ENCODE measurements at places on chromosomes 1 and 21.

- H3K36me3 ChIP-seq: no peaks in the 10 kb centered on the region
- no peak overlapping the region for H3K27ac ChIP-seq
- H3K27me3 ChIP-seq: peaks cover 6% of the 10 kb centered on the region
- no peak for DNase-seq
- H3K4me1 ChIP-seq: no peaks in the 10 kb centered on the region
Observed at GRCh38 chr1:14996133-14997050, 157.2 kb upstream of the TMEM51 start.

- H3K27ac ChIP-seq: no peak overlapping the region
- no peaks in the 10 kb centered on the region for H3K4me1 ChIP-seq
- no peak for DNase-seq
- no peaks in the 10 kb centered on the region for H3K36me3 ChIP-seq
Observed at GRCh38 chr1:34213956-34214355, 37.2 kb downstream of the C1orf94 start.

- no peak overlapping the region for H3K27ac ChIP-seq
- H3K36me3 ChIP-seq: peaks cover 23% of the 10 kb centered on the region
- DNase-seq: no peak
- peaks cover 41% of the 10 kb centered on the region for H3K4me1 ChIP-seq
- H3K4me3 ChIP-seq: no peak overlapping the region
- no peaks in the 10 kb centered on the region for H3K27me3 ChIP-seq
Observed at GRCh38 chr1:227759341-227760300, 24.4 kb downstream of the SNAP47 start.

GRCh38 chr1:167950569-167950968 lies 13.7 kb upstream of the MPC2 start:
- H3K36me3 ChIP-seq: peaks cover 40% of the 10 kb centered on the region
- H3K27ac ChIP-seq: no peak overlapping the region
- no peak overlapping the region for H3K4me3 ChIP-seq

GRCh38 chr1:232477728-232478127 lies 152.2 kb downstream of the SIPA1L2 start:
- no peak overlapping the region for H3K27ac ChIP-seq
- H3K36me3 ChIP-seq: peaks cover 2% of the 10 kb centered on the region
- DNase-seq: no peak
- H3K27me3 ChIP-seq: no peaks in the 10 kb centered on the region
- no peaks in the 10 kb centered on the region for H3K4me1 ChIP-seq

DNA sequence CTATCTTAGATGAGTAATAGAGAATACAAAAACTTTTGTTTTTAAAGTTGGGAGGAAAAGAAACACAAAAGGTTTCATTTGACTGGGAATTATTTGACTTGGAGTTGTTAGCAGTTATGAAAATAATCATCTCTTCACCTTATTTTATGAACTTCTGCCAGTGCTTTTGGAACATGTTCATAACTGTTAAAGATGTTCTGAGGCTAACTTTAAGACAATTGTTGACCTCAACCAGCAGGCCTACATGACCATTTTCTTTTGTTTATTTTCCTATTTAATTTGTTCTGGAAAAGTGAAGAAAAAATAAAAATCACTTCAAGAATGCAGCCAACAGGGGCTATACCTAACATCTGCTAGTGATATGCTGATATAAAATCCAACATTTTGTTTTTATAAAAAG lies 37.4 kb downstream of the JAM2 start:
- no peak overlapping the region for H3K4me3 ChIP-seq
- no peaks in the 10 kb centered on the region for H3K36me3 ChIP-seq
- peaks cover 42% of the 10 kb centered on the region for H3K27me3 ChIP-seq
- no peak for DNase-seq
- no peaks in the 10 kb centered on the region for H3K4me1 ChIP-seq
- no peak overlapping the region for H3K27ac ChIP-seq

GRCh38 chr1:160124705-160125478 lies 9.3 kb downstream of the ATP1A2 start:
- peaks cover 43% of the 10 kb centered on the region for H3K27me3 ChIP-seq
- no peaks in the 10 kb centered on the region for H3K4me1 ChIP-seq
- H3K4me3 ChIP-seq: no peak overlapping the region
- no peak for DNase-seq
- no peaks in the 10 kb centered on the region for H3K36me3 ChIP-seq

DNA sequence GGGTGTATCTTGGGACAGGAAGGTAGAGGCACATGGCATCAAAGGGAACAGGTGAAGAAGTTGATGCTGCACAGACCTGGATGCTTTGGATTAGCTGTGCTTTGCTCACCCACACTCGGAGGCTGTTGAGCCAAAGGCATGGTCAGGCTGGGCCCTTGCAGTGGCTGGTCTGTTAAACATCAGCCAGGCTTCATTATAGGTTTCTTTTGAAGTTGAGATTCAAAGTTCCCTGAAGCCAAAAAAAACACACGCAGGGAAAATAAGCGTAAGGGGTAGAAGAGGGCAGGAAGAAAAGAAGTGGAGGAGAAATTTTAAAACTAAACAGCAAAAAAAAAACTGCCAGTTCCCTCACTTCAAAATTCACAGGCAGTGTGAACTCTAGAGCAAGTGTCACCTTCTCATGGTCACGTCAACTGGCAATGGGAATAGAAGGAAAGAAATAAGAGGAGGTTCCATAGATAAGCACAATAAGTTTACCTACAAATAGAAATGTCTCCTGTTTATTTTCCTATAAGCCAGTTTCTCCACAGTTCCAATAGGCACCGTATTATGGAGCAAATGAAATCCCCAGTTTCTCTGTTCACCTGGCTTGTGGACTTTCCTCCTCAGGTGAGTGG lies 139.5 kb downstream of the PAPPA2 start:
- no peak overlapping the region for H3K27ac ChIP-seq
- no peaks in the 10 kb centered on the region for H3K4me1 ChIP-seq
- H3K4me3 ChIP-seq: no peak overlapping the region
- H3K36me3 ChIP-seq: no peaks in the 10 kb centered on the region
- no peak for DNase-seq

DNA sequence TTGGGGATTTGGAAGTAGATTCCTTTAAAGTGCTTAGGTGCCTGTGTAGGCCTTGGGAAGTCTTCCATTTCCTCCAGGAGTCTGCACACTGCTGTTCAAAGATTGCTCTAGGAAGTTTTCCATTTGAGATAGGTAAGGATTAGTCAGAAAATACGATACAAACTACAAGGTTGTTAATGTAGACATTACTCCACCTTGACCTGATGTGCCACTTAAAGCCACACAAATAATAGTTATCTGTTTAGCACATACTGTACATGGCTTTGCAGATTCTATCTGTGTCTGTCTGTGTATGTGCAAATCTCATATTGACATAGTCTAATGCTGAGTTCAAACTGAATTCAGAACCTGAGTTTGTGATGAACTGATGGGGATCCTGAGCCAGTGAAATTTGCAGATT lies 118.4 kb downstream of the RHOU start:
- no peaks in the 10 kb centered on the region for H3K27me3 ChIP-seq
- H3K27ac ChIP-seq: no peak overlapping the region
- H3K4me3 ChIP-seq: no peak overlapping the region

DNA sequence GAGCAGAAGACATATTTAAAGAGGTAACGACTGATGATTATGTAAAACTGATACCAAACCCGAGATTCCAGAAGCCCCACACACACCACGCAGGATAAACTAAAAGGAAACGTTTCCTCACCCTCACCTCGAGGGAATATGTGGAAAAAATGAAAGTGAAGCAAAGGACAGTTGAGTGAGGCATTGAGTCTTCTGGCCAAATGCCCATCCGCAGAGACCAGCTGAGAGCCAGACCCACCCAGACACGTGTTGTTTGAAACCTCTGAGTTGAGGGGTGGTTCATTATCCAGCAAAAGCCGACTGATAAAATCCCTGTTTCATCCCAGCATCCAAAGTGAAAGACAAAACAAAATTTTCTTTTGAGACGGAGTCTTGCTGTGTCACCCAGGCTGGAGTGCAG lies 29.6 kb upstream of the PCBP3 start:
- H3K4me3 ChIP-seq: peak overlapping the region; percentile 11
- no peak for DNase-seq
- H3K4me1 ChIP-seq: peaks cover 35% of the 10 kb centered on the region
- H3K27me3 ChIP-seq: peaks cover 7% of the 10 kb centered on the region
- peaks cover 10% of the 10 kb centered on the region for H3K36me3 ChIP-seq

DNA sequence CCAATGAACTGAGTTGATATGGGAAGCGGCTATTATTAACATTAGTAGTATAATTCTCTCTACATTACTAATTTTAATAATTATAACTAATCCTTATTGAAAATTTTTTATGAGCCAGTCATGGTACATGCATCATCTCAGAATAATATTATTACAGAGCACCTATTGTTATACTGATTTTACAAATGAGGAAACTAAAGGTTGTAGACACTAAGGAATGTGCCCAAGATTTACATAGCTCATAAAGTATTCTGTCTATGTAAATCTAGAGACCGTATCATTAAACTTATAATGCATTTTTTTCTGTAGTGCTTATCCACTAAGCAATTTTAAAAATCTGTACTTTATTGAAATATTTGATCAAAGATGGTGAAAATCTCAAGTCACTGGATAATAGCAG lies 825.9 kb downstream of the PLA2G4A start:
- no peaks in the 10 kb centered on the region for H3K27me3 ChIP-seq
- no peak overlapping the region for H3K4me3 ChIP-seq
- H3K36me3 ChIP-seq: no peaks in the 10 kb centered on the region
- no peak overlapping the region for H3K27ac ChIP-seq
- DNase-seq: no peak
- no peaks in the 10 kb centered on the region for H3K4me1 ChIP-seq

- no peak for DNase-seq
- H3K4me3 ChIP-seq: no peak overlapping the region
- peaks cover 7% of the 10 kb centered on the region for H3K36me3 ChIP-seq
- H3K4me1 ChIP-seq: no peaks in the 10 kb centered on the region
Observed at GRCh38 chr1:25784575-25785051, 15.4 kb upstream of the SELENON start.

DNA sequence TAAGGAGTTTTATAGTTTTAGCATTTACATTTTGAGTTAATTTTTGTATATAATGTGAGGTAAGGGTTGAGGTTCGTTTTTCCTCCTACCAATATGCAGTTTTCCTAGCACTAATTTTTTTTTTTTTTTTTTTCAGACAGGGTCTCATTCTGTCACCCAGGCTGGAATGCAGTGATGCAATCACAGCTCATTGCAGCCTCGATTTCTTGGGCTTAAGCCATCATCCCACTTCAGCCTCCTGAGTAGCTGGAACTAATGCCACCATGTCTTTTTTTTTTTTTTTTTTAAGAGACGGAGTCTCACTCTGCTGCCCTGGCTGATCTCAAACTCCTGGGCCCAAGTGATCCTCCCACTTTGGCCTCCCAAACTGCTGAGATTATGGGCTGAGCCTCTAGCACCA lies 2.5 kb upstream of the UBASH3A start:
- H3K4me3 ChIP-seq: no peak overlapping the region
- peaks cover 36% of the 10 kb centered on the region for H3K4me1 ChIP-seq
- peak overlapping the region; percentile 72 for H3K27ac ChIP-seq
- DNase-seq: no peak
- H3K27me3 ChIP-seq: no peaks in the 10 kb centered on the region
- peaks cover 23% of the 10 kb centered on the region for H3K36me3 ChIP-seq

GRCh38 chr1:91059157-91059556 lies 37.3 kb upstream of the ZNF644 start:
- no peak overlapping the region for H3K4me3 ChIP-seq
- no peaks in the 10 kb centered on the region for H3K4me1 ChIP-seq
- no peaks in the 10 kb centered on the region for H3K36me3 ChIP-seq
- no peak overlapping the region for H3K27ac ChIP-seq
- no peak for DNase-seq

GRCh38 chr1:3270403-3271245 lies 183.8 kb upstream of the ARHGEF16 start:
- peaks cover 6% of the 10 kb centered on the region for H3K27me3 ChIP-seq
- DNase-seq: no peak
- no peaks in the 10 kb centered on the region for H3K4me1 ChIP-seq
- no peak overlapping the region for H3K4me3 ChIP-seq
- H3K36me3 ChIP-seq: no peaks in the 10 kb centered on the region

DNA sequence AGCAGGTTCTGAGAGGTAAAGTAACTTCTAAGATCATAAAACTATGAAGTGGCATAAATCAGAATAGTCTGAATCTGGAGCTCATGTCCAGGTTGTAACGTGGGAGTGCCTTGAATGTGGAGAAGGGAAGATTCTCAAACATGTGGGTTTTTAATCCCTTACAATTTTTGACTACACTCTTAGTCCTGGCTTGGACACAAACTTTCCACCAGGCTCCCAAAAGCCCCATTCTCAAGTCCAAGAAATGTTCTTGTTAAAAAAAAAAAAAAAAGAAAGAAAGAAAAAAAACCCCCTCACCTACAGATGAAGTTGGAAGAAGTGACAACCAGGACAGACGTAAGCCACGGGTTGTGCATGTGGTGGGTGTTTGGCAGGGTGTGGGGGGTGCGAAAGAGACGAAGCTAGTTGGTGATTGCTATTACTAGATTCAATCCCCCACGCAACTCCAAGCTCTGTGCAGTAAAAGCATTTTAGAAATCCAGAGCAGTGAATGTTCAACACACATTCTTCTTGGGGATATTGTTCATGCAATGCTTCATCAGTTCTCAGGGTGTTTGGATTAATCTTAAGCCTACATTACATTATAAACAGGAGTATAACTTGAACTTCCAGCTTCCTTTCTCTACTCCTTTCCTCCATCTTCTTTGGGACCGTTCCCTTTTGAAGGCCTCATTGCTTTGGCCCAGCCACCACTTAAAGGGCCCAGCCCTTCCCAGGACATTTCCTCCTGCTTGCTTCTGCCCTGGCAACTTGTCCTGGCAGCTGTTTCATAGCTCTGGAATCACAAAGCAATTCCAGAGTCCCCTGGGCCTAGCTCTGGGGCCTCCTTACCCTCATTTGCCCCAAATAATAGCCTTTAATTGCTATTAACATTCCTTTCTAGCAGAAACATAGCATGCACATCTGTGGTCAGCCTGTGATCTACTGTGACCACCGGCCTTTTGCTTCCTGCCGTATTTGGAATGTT lies 41.8 kb downstream of the PHC2 start:
- no peak overlapping the region for H3K4me3 ChIP-seq
- no peak overlapping the region for H3K27ac ChIP-seq
- peaks cover 32% of the 10 kb centered on the region for H3K27me3 ChIP-seq
- H3K36me3 ChIP-seq: no peaks in the 10 kb centered on the region
- DNase-seq: no peak
- H3K4me1 ChIP-seq: no peaks in the 10 kb centered on the region

DNA sequence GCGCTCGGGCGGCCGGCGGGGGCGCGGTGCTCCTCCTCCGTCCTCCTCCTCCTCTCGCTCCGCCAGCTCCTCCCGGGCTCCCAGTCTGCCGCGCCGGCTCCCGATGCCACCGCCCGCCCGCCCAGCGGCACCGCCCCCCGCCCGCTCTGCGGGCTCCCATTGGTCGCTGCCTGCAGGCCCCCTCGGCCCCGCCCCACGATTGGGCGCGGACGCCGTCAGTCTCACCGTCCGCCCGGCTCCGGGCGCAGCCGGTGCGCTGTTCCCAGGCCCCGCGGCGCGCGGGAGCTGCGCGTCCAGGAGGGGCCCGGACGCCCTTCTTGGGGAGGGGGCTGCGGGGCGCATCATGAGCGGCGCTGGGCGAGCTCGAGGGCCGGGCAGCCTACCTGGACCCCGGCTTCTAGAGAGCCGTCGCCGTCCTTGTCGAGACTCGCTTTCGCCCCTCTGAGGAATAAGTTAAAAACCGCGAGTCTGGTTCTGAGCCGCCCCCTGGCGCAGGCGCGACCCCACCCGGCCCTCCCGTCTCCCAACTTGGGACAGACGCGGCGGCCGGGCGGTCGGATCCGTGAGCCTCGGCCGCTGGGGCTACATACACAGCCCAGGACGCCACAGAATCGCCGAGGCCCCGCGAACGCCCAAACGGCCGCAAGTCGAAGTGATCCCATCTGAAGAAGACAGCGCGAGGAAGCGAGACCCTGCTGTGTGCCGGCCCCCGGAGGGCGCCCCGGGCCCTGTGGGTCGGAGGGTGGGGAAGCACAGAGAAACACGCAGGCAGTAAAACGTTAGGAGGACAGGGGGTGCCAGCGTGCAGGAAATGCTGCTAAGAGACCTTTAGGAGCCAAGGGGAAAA lies at the start of gene SIPA1L2:
SIPA1L2 (minus strand) TSS at position 87 of the 847 bp plus-strand sequence. CDS start 114,794 bp downstream, outside the sequence.
- peaks cover 14% of the 10 kb centered on the region for H3K27me3 ChIP-seq
- peaks cover 4% of the 10 kb centered on the region for H3K36me3 ChIP-seq
- peaks cover 26% of the 10 kb centered on the region for H3K4me1 ChIP-seq
